ENCODE measurements at places on chromosomes 2 and 18. TPM values are rescaled to one million over a fixed set of nuclear protein-coding genes. Genes with fewer than 3 reads are reported as not detected.

The MEP1B gene
- total RNA-seq, result not detected

The CNTNAP5 gene
- not detected for total RNA-seq

The SGPP2 gene
- total RNA-seq, result not detected

The XDH gene
- total RNA-seq, result 2.4 TPM

The USP34 gene
- 77.6 TPM for total RNA-seq

The AP1S3 gene
- 1.8 TPM for total RNA-seq

The HOXD3 gene
- total RNA-seq, result 5.2 TPM

GRCh38 chr2:893311-893710 lies 57.3 kb upstream of the SNTG2 start:
- H3K36me3 ChIP-seq, result no peaks in the 10 kb centered on the region
- no peak overlapping the region for H3K4me3 ChIP-seq
- H3K27me3 ChIP-seq, result peaks cover 8% of the 10 kb centered on the region
- no peak overlapping the region for H3K27ac ChIP-seq
- H3K4me1 ChIP-seq, result peaks cover 9% of the 10 kb centered on the region

DNA sequence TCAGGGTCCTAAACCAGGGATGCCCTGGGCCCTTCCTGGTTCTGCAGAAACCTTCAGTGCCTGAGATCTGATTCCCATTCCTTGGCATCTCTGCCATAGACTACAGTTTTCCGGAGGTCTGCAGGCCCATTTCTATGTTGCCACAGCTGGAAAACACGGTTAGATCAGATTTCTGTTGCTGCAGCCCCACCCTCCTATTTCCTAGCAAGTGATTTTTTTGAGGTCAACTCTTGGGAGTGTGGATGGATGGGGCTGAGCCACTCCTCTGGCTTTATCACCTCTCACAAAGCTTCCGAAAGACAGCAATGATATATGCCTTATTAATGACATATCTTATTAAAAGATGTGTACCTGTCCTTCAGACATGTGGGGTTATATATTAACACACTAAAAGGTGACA lies 56.3 kb downstream of the ZAP70 start:
- no peak for DNase-seq
- no peak overlapping the region for H3K27ac ChIP-seq
- no peaks in the 10 kb centered on the region for H3K27me3 ChIP-seq
- no peaks in the 10 kb centered on the region for H3K4me1 ChIP-seq
- H3K36me3 ChIP-seq, result peaks cover 10% of the 10 kb centered on the region

GRCh38 chr2:119062652-119063051 lies 95.9 kb downstream of the C1QL2 start:
- no peak overlapping the region for H3K4me3 ChIP-seq
- H3K36me3 ChIP-seq, result no peaks in the 10 kb centered on the region
- H3K27ac ChIP-seq, result no peak overlapping the region
- no peak for DNase-seq
- H3K27me3 ChIP-seq, result no peaks in the 10 kb centered on the region

DNA sequence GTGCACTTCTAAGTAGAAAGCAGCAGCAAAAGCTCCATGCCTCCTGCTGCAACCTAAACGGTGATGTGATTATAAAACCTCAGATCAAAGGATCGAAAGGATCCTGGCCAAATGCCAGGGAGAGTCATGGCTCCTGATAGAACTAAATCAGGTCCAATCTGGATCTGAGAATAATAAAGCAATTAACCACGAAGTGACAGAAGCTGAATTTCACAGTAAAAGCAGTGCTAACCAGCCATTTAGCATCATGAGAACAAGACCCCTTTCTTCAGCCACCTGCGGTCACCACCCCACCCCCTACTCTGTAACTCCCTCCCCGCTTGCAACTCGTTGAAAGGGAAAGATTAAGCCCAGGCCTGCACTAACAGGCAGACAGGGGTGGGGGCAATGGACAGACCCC lies 748.7 kb downstream of the BCL11A start:
- DNase-seq, result no peak
- no peak overlapping the region for H3K4me3 ChIP-seq
- H3K27me3 ChIP-seq, result no peaks in the 10 kb centered on the region
- no peak overlapping the region for H3K27ac ChIP-seq
- no peaks in the 10 kb centered on the region for H3K36me3 ChIP-seq

DNA sequence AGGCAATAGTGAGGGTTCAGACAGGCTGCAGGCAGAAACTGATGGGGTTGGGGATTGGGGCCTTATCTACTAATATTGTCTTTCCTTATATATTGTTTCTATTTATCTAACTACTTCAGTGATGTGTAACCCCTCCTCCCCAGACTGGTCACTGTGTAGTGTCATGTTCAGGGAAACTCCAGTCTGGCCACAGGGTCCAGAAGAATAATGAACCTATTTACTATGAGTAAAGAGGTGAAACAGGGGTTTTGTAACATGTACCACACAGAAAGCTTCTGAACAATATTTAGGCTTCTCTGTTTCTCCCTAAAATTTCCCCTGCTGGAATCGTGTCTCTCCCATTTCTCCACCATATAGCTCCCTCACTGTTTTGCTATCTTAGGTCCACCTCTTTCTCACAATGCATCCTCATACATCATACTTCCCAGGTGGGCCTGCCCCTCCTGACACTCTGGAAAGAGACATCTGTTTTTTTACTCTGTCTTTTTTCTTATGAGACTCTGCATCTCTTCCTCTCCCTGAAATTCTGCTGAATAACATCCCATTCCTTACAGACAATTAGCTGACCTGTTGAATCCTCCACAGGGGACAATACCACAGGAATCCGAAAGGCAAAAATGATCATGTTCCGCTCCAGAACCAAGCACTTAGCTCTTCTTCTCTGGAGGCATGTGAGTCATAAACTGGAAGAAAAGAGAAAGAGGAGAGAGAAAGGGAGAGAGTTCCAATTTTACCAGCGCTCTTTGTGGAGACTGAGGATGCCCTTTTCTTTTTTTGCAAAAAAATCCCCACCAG lies 154.8 kb downstream of the ZEB2 start:
- H3K27ac ChIP-seq, result no peak overlapping the region
- H3K4me3 ChIP-seq, result no peak overlapping the region
- no peaks in the 10 kb centered on the region for H3K27me3 ChIP-seq
- peaks cover 8% of the 10 kb centered on the region for H3K4me1 ChIP-seq
- no peaks in the 10 kb centered on the region for H3K36me3 ChIP-seq

DNA sequence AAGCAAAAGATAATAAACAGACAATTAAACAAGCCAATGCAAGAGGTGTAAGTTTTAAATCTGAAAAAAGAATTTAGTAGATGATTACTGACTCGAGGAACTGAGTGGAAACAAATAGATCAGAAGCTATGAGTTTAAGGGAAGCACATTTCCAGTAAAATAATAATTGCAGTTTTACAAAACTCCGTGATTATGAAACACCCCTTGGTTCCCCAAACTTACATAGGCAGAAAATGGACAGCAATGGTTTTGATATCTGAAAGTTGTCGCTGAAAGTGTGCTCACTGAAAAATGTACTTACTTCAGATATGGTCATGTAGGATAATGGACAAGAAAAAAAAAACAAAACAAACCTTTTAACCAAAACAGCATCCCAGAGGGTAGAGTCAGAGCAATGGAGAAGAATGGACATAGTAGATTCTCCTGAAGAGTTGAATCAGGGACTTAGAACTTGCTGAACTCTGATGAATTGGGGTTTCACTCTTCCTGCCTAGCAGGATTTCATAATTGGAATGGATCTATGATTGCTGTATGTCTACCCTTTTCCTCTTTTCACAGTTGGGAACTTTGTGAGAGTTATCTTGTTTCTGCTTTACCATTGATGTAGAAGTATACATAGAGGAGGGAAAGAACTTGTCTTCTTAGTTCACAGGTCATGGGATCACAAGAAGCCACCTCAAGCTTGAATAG lies 305.6 kb upstream of the ZEB2 start:
- no peak overlapping the region for H3K27ac ChIP-seq
- 0 out of 2 replicates have a peak, but pooled peaks cover 2% of the 10 kb centered on the region for H3K4me1 ChIP-seq
- no peak for DNase-seq
- H3K27me3 ChIP-seq, result no peaks in the 10 kb centered on the region

DNA sequence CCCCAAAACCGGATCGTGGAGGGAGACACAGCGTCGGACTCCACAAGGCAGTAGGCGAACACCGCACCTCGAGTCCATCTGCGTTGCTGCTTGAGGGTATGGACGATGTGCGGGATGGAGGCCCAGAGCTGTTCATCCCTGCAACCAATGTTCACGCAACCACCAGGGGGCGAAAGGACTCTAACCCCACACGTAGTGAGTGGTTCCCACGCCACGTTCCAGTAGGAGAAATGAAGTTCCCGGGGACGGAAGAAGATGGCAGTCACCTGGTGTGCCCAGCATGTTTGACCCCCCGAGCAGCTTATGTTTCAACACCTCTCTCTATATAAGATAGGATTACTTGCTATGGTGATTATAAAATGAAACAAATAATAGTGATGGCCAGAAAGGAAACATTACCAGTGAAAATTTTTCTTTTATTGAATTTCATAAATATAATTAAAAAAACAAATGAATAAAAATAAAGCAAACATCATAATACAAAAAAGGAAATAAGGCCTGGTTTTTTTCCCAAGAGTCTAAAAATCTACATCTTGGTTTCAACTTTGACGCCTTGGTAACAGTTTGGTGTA lies 184.3 kb downstream of the SH3BP4 start:
- DNase-seq, result peak; percentile 94
- H3K4me1 ChIP-seq, result no peaks in the 10 kb centered on the region
- no peaks in the 10 kb centered on the region for H3K36me3 ChIP-seq

- no peaks in the 10 kb centered on the region for H3K4me1 ChIP-seq
- H3K27me3 ChIP-seq, result peaks cover 51% of the 10 kb centered on the region
- no peak overlapping the region for H3K4me3 ChIP-seq
Measured at GRCh38 chr18:47260924-47261701, 9.7 kb upstream of the SKOR2 start.

DNA sequence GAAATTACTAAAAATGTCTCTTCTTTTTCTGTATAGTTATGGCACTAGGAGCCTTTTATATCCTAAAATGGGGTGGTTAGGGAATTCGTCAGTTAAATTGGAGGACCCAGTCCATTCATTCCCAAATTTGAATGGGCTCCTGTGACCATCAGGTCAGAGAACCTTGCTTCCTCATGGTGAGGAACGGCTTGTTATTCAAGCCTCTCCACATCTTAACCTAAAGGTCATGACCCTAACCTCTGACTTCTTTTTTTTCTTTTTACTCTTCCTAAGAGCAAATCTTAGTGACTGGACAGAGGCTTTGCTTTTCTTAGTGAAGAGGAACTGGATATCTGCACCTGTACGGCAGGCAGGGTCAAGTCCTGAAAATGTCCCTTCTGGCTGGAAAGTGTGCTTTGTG lies 53.1 kb downstream of the GREB1L start:
- H3K27ac ChIP-seq, result no peak overlapping the region
- peaks cover 9% of the 10 kb centered on the region for H3K4me1 ChIP-seq
- H3K27me3 ChIP-seq, result no peaks in the 10 kb centered on the region
- no peak overlapping the region for H3K4me3 ChIP-seq
- no peak for DNase-seq
- H3K36me3 ChIP-seq, result no peaks in the 10 kb centered on the region

- no peak overlapping the region for H3K27ac ChIP-seq
- DNase-seq, result no peak
- no peaks in the 10 kb centered on the region for H3K36me3 ChIP-seq
- H3K27me3 ChIP-seq, result no peaks in the 10 kb centered on the region
- H3K4me3 ChIP-seq, result no peak overlapping the region
Measured at GRCh38 chr18:76338619-76339245, 156.3 kb downstream of the ZNF516 start.

Data from GM23248 (cell line).